ENCODE measurements at places on chromosomes 1 and 21.

DNA sequence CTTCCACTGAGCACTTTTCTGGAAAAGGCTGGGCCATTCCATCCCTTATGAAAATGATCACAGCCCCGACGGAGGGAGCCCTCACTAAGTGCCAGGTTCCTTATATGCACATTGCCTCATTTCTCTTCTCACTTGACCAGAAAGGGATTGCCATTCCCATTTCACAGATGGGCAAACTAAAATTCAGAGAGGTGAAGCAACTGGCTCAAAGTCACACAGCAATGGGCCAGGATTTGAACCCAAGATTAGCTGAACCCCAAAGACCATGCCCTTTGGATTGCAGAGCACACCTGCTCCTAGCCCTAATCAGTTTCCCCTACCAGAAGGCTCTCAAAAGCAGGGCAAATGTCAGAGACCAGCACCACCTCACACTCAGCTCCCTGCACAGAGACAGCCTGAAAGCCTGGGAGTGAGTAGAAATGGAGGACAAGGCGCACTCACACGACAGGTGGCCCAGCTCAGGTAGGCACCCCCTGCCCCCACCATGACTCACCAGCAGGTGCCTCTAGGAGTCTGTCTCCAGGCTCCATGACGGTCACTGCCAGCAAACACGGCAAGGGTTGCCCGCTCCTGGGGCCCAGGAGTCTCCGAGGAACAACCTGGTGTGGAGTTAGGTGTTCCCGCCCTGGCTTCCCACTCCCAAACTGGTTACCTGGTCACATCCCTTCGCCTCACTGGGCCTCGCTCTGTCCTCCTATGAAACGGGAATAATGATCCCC, 21.7 kb downstream of the SDC3 start:
- DNase-seq, result no peak

DNA sequence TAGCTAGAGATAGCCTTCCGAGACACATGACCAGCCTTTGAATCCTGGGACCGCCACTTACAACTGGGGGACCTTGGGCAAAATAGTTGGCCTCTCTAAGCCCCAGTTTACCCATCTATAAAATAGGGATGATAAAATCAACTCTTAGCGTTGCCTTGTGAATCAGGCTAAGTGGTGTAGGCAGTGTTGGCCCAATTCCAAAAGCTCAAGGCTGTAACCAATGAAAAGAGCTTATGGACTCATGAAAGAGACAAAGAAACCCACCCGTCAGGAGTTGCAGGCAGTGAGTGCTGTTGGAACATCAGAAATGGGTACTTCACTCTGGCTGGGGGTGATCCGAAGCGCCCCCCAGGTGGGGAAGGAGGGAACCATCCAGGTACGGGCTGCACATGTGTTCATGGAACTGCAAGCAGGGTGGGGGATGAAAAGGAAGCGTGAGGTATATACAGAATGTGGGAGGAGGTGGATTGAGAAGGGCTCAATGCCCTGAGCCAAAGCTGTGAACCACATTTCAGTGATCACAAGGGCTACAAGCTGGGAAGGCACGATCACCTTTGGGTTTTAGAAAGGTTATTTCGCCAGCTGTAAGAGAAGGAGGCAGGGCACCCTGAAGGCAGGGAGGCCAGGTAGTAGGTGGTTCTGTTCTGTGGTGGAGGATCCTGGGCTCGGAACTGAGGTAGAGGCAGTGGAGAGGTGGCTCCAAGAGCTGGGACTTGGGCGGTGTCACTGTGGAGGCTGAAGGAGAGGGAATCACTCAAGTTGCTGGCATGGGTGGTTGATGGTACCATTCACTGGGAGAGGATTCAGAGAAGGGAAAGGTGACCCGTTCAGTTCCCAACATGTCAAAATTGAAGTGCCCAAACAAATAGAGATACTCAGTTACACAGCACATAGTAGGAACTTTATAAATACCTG, 11.4 kb upstream of the KIAA1614 start:
- no peak for DNase-seq

DNA sequence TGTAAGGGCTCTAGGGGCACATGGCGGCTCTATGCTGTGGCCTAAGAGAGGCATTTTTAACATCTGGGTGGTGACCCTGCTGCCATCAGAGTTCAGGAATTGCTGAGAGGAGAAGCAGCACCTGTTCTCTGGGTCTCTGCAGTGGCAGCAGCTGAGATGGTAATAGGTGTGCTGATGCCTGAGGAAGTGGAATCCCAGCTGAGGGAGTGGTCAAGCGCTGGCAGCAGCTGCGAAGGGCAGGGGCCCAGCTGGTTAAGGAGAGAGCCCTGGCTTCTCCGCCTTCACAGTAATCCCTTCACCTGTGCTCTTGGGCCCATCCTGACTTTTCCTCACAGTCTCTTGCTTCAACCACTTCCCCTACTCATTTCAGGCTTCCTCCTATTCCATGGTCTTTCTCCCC, 39.8 kb downstream of the GJA5 start:
- DNase-seq, result no peak

GRCh38 chr1:14715802-14716201, 117.3 kb downstream of the KAZN start:
- DNase-seq, result no peak

- DNase-seq, result no peak
These were observed 76.7 kb upstream of the KCNK2 start for GRCh38 chr1:215005656-215006345.

- peak; percentile 86 for DNase-seq
These were observed at the start of gene MINDY1 for GRCh38 chr1:151006327-151007052. Gene MINDY1 (minus strand): TSS chr1:151006902. CDS start chr1:151002617, 4,285 bp downstream.

GRCh38 chr1:209042413-209042812, 541.1 kb upstream of the CAMK1G start:
- no peak for DNase-seq

GRCh38 chr1:11944358-11944931, 9.9 kb downstream of the PLOD1 start:
- no peak for DNase-seq

- DNase-seq, result no peak
These were observed 4.4 kb downstream of the CLCNKB start for GRCh38 chr1:16047791-16048475.

- no peak for DNase-seq
These were observed 97.1 kb downstream of the FASLG start for GRCh38 chr1:172756024-172756423.

DNA sequence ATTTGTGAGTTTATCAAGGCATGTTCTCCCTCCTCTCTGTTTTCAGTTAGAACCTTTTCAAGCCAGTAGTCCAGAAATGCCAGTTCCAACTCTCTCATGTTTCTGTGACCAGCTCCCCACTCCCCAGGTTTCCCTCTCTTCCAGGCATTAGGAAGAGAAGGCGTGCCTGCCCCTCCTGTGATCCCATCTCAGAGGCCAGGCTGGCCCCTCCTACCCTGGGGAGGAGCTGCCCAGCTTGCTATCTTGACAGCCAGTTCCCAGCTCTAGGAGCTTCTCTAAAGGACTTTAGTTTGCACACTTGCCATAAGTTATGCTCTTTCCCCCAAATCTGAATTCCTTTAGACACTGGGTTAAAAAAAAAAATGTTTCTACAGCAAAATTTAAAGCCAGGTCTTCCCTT, 8.9 kb downstream of the HYI start:
- DNase-seq, result no peak

- DNase-seq, result no peak
These were observed 9.3 kb downstream of the RAVER2 start for GRCh38 chr1:64754173-64754572.

GRCh38 chr1:222644636-222644980, 26.7 kb downstream of the MIA3 start:
- no peak for DNase-seq

GRCh38 chr1:30469426-30469825, 254.0 kb downstream of the MATN1 start:
- no peak for DNase-seq

DNA sequence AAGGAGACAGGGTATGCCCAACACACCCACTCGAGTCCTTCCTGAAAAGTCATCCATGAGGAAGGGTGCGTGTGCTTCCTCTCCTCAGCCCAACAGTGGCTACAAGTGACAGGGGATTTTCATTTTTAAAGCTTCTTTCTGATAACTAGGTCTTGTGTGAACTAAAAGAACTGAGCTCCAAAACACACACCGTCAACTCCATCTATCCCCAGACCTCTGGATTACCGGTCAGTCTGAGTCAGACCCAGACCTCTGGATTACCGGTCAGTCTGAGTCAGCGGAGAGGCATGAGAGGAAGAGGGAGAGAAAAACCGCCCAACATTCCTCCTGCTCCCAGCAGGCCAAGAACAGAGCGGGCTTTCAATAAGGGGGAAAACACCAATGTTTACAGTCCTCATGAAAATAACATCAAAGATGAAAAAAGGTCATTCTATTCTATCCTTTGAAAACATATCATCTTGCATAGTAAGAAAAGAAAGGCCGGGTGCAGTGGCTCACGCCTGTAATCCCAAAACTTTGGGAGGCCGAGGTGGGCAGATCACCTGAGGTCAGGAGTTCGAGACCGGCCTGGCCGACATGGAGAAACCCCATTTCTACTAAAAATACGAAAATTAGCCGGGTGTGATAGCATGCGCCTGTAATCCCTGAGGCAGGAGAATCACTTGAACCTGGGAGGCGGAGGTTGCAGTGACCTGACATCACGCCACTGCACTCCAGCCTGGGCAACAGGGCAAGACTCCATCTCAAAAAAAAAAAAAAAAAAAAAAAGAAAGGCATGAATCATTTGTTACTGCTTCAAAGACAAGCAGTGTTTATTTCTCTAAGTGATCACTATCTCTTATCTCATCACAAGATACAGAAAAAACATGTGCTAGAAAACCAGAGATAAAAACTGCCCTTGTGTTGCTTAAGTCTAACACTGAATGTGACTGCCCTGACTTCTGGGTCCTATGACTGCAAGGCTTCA, 3.4 kb downstream of the PTTG1IP start:
- no peak for DNase-seq

- DNase-seq, result no peak
These were observed 885 bp downstream of the OR2T10 start for GRCh38 chr1:248596615-248597014.

GRCh38 chr1:192668409-192668983, 32.5 kb downstream of the RGS13 start:
- DNase-seq, result peak; percentile 58

DNA sequence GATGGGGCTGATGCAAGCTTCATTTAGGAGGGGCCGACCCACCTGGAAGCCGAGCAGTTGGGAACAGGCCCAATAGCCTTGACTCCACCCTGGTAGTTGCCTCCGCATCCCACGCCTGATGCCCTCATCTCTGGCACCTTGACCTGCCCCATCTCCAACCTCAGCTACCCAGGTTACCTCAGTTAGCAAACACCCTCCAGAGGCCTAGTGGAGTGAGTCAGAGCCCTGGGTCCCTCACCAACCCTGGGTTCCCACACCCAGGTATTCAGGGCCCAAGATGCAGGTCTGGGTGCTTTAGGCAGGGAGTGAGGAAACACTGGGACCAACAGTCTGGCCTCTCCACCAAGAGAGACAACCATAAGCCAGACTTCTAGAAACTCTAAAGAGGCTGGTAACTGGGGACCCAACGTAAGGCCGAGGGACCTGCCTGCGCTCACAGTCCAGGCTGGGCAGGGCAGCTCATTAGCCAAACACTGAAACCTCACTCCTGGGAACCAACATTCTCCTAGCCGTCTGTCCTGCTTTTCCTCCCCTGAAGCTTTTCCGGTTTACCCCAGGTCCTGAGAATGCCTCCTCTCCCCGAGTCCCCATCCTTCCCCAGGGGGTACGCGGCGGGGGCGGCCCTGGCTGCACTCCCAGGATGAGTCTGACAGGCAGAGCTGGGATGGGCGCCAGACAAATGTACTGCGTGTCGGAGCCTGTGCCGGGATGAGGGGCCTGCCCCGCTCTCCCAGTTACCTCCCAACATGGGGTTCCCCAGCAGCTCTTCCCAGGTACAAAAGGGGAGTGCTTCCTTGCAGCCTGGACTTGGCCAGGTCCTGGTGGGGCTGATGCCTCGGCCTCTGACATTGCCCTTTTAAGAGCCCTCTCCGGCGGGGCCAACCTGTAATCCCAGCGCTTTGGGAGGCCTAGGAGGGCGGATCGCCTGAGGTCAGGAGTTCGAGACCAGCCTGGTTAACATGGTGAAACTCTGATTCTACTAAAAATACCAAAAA, 8.9 kb upstream of the CELSR2 start:
- no peak for DNase-seq

DNA sequence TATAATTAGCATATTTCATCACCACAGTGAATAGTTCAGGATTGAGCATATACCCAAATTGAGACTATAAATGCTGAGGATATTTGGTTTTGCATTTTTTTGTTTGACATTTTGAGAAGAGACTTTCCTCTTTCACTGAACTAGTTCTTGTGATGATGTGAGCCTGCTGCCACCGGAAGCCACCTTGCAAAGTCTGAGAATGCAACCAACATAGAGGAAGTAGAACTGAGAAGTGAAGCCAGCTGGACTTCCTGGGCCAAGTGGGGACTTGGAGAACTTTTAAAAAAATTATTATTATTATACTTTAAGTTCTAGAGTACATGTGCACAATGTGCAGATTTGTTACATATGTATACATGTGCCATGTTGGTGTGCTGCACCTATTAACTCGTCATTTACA, 102.3 kb downstream of the RPE65 start:
- no peak for DNase-seq

GRCh38 chr1:220950576-220950975, 71.3 kb downstream of the HLX start:
- no peak for DNase-seq

- no peak for DNase-seq
These were observed 56.4 kb downstream of the MT1HL1 start for GRCh38 chr1:236947794-236948193.

GRCh38 chr1:15063346-15063745, 90.2 kb upstream of the TMEM51 start:
- DNase-seq, result no peak

DNA sequence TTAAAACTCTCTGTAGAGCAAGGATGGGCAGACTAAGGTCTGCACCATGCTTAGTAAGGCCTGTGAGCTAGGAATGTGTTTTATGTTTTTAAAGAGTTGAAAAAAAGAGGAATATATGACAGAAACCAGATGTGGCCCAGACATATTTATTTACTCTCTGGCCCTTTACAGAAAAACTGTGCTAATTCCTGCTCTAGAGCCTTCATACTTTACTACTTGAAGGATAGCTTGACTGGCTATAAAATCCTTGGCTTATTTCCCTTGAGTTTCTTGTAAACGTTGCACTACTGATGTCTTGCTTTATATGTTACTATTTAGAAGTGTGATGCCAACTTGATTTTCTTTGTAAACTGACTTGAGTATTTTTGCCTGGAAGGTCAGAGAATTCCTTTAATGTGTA, 33.5 kb downstream of the CTBS start:
- DNase-seq, result no peak

GRCh38 chr1:21724098-21724497, 54.9 kb upstream of the RAP1GAP start:
- DNase-seq, result no peak

DNA sequence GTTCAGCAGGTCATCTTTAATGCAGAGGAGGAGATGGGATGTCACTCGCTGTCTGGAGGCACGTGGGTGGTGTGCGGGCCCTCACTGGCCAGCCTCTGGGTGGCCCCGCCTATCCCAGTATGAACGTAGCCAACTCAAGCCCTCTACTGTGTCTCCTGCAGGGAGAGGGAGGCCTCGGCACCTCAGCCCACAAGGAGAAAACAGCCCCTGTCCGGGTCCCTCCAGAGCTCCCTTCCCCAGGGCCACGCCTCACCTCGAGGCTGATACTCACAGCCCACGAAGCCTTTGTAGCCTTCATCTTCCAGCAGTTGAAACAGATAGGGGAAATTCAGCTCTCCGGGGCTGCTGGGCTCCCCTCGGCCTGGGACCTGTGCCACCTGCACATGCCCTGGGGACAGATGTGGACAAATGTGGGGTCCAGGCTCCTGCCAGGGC, 2.6 kb downstream of the HYI start:
- DNase-seq, result peak; percentile 8
